Foreskin keratinocyte (primary cell): ENCODE measurements at places on chromosomes 5 and 9. TPM values are rescaled to one million over a fixed set of nuclear protein-coding genes. Genes with fewer than 3 reads are reported as not detected.

GRCh38 chr9:117992006-117992405 is 287.8 kb downstream of the TLR4 start:
- DNase-seq, result no peak

The PCDHGB3 gene
- 0.07 TPM in 1 of 2 replicates, not detected in the other for total RNA-seq

The CSNK1G3 gene
- 38.5 TPM in 2 replicates for total RNA-seq

GRCh38 chr9:37512437-37512836 is 26.7 kb downstream of the POLR1E start:
- no peak for DNase-seq

DNA sequence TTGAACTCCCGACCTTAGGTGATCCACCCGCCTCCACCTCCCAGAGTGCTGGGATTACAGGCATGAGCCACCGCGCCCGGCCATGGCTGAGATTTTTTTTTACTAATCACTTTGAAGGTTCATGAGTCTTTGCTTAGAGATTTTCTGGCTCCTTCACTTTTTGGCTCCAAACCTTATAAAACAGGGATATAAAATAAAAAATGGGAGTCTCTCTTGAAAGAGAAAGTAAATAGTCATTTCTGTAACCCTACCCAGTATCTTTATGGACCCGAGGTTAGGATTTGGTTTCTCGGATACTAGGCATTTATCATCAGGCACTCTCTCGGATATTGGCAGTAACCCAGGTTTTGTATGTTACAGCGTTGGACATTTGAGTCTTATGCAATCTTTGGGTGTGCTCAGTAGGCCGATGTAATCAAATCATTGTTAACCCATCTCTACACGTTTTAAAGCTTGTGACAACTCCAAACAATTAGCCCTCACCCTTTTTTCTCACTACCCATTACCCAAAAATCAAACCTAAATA is 25.3 kb downstream of the STXBP1 start:
- DNase-seq, result peak; percentile 71

The TRAF2 gene
- 22.4 and 27.0 TPM in 2 replicates for total RNA-seq

The FREM1 gene
- not detected in 2 replicates for total RNA-seq

GRCh38 chr9:100029251-100029650 is 69.5 kb downstream of the ERP44 start:
- no peak for DNase-seq

DNA sequence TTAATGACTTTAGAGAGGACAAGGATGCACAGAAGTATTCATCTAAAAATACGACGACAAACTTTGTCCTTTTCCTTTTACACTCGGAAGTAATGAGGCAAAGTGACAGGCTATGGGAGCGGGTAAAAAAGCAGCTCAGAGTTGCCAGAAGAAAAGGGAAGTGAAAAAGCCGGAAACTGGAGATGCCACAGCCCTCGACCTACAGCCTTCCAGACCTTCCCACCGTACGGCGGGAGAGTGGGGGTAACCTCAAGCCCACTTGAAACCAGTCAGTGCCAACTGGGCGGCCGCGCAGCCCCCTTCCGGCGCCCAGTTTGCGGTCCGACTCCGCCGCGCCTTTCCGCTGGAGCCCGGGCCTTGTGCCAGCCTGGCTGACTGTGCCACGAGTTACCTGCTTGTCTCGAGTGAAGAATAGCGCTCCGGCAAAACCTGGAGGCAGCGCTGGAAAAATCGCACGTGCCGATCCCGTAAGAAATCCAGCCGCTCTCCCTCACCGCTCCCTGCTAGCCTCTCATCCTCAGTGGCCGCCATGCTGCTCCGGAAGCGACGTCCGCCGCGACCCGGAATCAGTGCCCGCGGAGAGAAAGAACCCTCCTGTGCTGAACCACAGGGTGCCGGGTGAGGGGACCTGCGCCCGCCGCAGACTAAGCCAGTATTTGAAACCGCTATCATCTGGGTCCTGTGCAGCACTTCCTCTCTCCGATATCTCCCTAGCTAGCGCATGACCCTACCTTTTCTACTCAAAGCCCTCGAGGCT is at the start of gene PGGT1B:
PGGT1B (minus strand) TSS at position 557 of the 757 bp plus-strand sequence; CDS start at position 531, 26 bp downstream.
- peak; percentile 64 for DNase-seq

- DNase-seq, result peak; percentile 98
Observed at GRCh38 chr5:56543441-56544388, 271.6 kb upstream of the MAP3K1 start.

The PDGFRB gene
- not detected in 2 replicates for total RNA-seq

- DNase-seq, result no peak
Observed at GRCh38 chr9:133927041-133927440, 65.1 kb downstream of the VAV2 start.

The ORM1 gene
- not detected in 2 replicates for total RNA-seq

GRCh38 chr9:96555567-96556386 is 63.9 kb downstream of the CDC14B start:
- no peak for DNase-seq

DNA sequence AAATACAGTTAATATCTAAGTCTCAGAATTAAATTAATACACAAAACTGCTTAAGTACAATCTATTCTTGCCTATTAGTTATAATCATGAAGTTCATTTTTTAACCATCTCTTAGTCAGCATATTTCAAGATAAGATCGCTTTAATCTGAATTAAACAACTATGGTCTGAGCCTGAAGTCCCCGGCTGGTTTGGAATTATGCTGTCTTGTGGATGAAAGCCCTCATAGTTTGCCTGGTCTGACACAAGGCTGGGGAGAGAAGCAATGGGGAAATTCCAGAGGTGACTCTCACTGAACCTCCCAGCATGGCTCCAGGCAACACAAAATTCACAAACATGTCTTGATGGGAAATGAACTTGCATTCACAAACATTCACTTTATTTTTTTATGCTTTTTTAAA is 28.0 kb upstream of the GRAMD2B start:
- peak; percentile 81 for DNase-seq

- no peak for DNase-seq
Observed at GRCh38 chr9:35397216-35397698, 92.7 kb upstream of the RUSC2 start.

DNA sequence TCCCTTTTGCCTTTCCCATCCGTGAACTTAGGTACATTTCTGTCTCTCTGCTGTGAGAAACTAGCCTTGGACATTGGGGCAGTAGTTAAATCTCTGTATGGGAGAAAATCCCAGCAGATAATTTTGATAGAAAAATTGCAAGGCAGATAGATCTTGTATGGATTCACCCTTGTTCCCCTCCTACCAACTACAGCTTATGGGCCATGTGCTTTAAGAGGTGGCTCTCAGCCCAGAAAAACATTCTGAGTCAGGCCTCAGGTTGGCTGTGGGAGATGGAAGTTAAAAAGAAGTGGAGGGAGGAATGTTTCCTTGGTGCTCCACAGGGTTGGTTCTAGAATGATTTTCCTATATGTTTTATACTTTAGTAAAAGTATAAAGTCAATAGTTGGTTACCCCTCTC is 1.4 kb upstream of the KDM3B start:
- DNase-seq, result no peak

The GZMA gene
- total RNA-seq, result not detected in 2 replicates

GRCh38 chr9:87713278-87713987 is 12.5 kb upstream of the CTSL start:
- peak; percentile 91 for DNase-seq

DNA sequence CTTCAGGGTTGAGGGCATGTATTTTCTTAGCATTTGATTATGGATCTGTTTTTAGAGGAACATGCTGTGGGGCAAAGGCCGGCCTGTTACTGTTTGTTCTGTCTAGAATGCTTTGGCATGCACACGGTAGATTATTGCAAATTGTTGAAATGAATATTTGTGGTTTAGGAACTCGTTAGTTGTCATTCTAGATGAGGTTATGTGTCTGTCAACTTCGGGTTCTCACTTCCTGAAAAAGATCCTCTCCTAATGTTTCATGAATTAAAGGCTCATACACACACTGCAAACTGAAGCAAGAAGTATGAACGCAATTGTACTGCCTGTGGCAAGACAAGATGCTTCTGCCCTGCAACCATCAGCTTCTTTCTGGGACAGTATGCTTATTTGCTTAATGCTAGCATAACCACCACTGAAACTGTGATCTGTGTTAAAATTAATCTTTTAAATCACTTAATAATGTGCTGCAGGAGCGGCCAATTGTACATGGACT is 99.6 kb downstream of the BASP1 start:
- peak; percentile 29 for DNase-seq

GRCh38 chr5:146751781-146752401 is 126.7 kb downstream of the PPP2R2B start:
- no peak for DNase-seq

GRCh38 chr5:177494346-177495195 is 2.8 kb downstream of the PDLIM7 start:
- DNase-seq, result peak; percentile 63

GRCh38 chr5:132799392-132799791 is 13.7 kb upstream of the SOWAHA start:
- peak; percentile 92 for DNase-seq

The GBGT1 gene
- total RNA-seq, result 1.7 and 3.0 TPM in 2 replicates

- DNase-seq, result no peak
Observed at GRCh38 chr9:92429836-92430235, 5.6 kb upstream of the OMD start.

- no peak for DNase-seq
Observed at GRCh38 chr9:105447386-105447813, 434 bp upstream of the FSD1L start.

DNA sequence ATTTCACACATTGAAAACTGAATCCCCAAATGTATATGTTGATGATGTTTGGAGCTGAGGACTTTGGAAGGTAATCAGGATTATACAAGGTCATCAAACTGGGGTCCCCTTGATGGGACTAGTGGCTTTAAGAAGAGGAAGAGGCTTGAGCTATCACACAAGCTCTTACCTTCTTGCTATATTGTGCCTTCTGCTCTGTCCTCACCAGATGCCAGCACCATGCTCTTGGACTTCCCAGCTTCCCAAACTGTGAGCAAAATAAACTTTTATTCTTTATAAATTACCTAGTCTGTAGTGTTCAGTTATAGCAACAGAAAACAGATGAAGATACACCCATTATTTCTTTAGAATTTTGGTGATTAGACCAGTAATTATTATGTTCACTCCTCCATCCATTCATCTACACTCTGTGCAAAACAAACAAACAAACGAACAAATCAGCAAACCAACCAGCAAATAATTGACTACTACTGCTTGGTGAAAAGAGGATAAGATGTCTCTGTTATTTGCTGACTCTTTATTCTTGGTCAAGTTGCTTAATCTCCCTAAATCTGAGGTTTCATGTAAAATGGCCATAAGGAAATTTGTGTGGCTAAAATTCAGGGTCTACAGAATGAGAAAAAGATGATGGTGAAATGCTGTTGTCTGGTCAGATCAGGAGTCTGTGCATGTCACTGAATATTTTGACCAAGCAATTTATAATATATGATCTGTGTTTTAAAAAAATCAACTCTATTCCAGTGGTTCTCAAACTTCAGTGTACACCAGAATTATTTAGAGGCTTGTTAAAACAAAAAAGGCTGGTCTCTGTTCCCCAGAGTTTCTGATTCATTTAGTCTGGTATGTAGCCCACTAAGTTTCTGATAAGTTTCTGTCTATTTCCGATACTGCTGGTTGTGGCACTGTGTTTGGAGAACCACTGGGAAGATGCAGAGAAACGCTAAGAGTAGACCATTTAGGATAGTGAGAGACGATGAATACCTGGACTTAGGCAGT is 854.1 kb downstream of the MAT2B start:
- no peak for DNase-seq

- DNase-seq, result no peak
Observed at GRCh38 chr9:97592126-97592525, 41.0 kb downstream of the TSTD2 start.

The CSF1R gene
- not detected in 2 replicates for total RNA-seq

GRCh38 chr5:106174903-106175302 is 1495.8 kb downstream of the EFNA5 start:
- DNase-seq, result no peak

GRCh38 chr9:7006417-7006816 is 248.6 kb downstream of the KDM4C start:
- DNase-seq, result no peak

- DNase-seq, result no peak
Observed at GRCh38 chr5:113128082-113128481, 151.5 kb downstream of the DCP2 start.

DNA sequence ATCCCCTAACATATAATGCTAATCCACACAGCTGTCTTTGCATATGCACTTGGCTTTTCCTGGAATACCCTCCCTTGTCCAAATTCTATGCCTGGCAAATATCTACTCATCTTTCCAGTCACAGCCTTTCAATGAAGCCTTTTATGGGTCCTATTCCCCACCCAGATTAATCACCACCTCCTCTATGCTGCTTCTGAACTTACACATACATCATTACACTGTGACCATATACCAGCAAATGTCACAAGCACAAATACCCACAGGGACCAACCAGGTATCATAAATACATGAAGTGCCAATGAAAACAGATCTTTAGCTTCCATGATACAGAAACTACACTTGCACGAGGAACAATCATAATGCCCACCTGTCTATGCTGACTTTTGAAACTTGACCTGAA is 22.3 kb downstream of the LPAR1 start:
- DNase-seq, result peak; percentile 20

GRCh38 chr9:128078504-128079434 is 10.7 kb downstream of the SLC25A25 start:
- DNase-seq, result peak; percentile 23

The SARDH gene
- not detected in 2 replicates for total RNA-seq

- no peak for DNase-seq
Observed at GRCh38 chr5:109155625-109156024, 254.1 kb downstream of the PJA2 start.

DNA sequence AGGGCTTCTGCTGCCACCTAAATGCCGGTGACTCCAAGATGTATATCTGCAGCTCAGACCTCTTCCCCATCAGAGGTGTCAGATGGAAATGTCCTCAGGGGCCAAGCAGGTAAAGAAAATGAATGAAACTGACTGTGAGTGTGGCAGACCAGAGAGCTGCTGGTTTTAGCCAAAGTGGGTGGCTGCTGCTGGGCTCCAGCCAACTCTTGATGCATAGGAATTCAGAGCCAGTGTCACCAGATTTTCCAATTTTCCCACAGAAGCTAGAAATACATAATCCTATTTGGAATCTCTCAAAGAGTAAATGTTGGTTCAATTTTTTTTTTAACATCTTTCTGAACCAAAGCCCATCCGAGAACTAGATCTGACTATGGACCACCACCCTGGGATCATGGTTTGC is 161.2 kb upstream of the SPRY4 start:
- DNase-seq, result no peak

DNA sequence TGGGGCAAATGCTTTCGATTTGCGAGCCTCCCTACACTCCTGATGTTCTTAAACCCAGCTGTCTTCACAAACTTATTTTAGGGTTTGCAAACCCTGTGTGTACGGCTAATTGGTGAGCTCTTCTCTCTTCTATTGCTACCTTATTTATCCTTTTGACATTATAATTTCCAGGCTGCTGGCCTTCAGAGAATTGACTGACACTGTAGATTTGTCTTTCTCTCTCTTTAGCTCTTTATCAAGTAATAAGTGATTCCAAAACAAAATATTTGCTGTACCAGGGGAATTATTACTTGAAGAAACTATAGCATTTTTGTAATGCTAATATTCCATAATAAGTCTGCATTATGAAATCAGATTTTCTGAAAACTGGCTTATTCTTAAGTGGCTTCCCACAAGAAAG is 92.5 kb downstream of the NPR3 start:
- no peak for DNase-seq

The BSPRY gene
- total RNA-seq, result 0.04 TPM in 1 of 2 replicates, not detected in the other

- no peak for DNase-seq
Observed at GRCh38 chr9:2963307-2963706, 119.4 kb upstream of the PUM3 start.
